ENCODE measurements at places on chromosomes 13 and 19. TPM values are rescaled to one million over a fixed set of nuclear protein-coding genes. Genes with fewer than 3 reads are reported as not detected.

The MUC16 gene
- total RNA-seq: 0.23 TPM

The KLK4 gene
- total RNA-seq: not detected

The KCNRG gene
- total RNA-seq: 0.71 TPM

The CEACAM8 gene
- total RNA-seq: not detected

The PDX1 gene
- 0.08 TPM for total RNA-seq

The MTUS2 gene
- total RNA-seq: not detected

The GRIK5 gene
- 0.43 TPM for total RNA-seq

The CEACAM3 gene
- total RNA-seq: not detected

The GJB6 gene
- total RNA-seq: not detected

The HNRNPA1L2 gene
- 5.3 TPM for total RNA-seq

The OR7C1 gene
- not detected for total RNA-seq

The CYSLTR2 gene
- not detected for total RNA-seq

The COMP gene
- 0.16 TPM for total RNA-seq

The LRG1 gene
- not detected for total RNA-seq

The PIAS4 gene
- 16.7 TPM for total RNA-seq

The ATP8A2 gene
- total RNA-seq: not detected

The PRR20E gene
- not detected for total RNA-seq

The CD70 gene
- total RNA-seq: 25.1 TPM

The FGF9 gene
- total RNA-seq: not detected

The ZNF880 gene
- 0.73 TPM for total RNA-seq

The ALKBH6 gene
- total RNA-seq: 19.6 TPM

The TMEM150B gene
- not detected for total RNA-seq

The APOC4 gene
- total RNA-seq: not detected

The KL gene
- 0.05 TPM for total RNA-seq

The CBY2 gene
- not detected for total RNA-seq

The FBN3 gene
- not detected for total RNA-seq

The B3GLCT gene
- 5.5 TPM for total RNA-seq

Measured in A549 treated with GW870086 at 1 μM for 4 hours (cell line).